ENCODE measurements at places on chromosomes 7 and 10.

- DNase-seq, result no peak
Observed at GRCh38 chr10:110562348-110562747, 5.1 kb upstream of the SMC3 start.

DNA sequence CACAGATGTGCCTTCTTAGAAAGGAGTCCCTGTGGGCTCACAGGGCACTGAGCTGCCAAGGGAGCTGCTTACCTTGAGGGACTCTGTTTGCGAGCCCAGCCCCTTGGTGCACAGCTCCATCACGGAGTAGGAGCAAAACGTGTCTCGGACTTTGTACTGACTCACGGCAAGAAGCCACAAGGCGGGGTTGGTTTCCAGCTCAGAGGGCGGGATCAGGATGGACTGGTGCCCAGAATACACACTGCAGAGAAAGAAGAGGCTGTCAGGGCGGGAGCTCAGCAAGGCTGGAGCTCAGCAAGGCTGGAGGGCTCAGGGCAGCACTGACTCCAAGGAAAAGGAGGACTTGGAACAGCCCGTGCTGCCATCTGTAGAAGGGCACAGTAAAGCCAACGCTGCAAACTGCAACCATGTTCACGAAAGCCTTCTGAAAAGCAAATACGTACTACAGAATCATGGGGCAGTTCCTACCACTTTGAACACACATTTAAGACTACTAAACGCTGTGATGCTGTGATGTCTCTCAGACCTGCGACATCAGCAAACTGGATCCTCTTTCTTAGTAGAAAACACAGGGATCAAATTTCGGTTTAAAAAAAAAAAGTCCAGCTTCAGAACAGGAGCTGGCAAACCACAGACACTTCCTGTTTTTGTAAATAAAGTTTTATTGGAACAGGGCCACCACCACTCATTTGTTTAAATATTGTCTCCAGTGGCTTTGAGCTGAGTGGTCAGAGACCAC is 194.3 kb downstream of the ZMYND11 start:
- DNase-seq, result no peak

- DNase-seq, result no peak
Observed at GRCh38 chr7:99008921-99009530, 130.7 kb downstream of the TRRAP start.

- DNase-seq, result no peak
Observed at GRCh38 chr7:47621979-47622561, 40.2 kb upstream of the TNS3 start.

- no peak for DNase-seq
Observed at GRCh38 chr7:3066506-3066905, 22.8 kb upstream of the CARD11 start.

DNA sequence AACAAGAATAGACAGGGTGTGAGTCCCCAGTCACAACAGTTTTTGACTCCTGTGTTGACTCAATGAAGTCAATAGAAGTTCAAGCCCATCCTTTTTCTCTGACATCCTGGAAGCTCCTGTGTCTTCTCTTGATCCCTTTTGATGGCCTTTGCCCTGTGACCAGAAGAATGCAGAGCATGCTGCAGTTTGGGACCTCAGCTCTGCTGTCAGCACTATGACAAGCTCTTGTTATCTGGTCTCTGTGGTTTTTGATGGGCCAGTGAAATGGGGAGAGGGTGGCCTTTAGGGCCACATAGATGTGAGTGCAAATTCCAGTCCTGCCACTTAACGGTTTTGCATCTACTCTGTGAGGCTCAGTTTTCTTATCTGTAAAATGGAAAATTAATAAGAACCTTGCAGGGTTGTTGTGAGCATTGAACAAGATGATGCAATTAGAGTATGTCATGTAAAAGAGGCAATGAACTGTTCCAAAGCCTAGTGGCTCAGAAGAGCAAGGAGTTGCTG is 102.4 kb upstream of the IKZF1 start:
- DNase-seq, result no peak

- no peak for DNase-seq
Observed at GRCh38 chr7:46450886-46451285, 529.8 kb upstream of the IGFBP3 start.

DNA sequence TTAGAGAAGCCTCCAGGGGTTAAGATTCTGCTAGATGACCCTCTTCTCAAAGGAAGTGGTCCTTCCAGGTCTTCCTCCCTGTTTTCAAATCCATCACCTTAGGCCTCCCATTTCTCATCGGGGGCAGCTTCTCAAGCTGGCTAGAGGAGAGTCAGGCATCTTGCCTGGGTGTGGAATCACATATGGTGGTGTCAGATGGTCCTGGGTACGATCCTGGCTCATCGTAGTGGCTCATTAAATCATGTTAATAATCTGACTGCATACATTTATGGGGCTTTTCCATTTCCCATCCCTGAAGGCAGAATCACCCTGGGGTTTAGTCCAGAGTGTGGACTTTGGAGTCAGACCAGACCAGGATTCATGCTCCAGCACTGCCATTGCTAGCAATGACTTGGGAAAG is 132.6 kb downstream of the RPS24 start:
- no peak for DNase-seq

GRCh38 chr10:126585249-126586017 is 85.1 kb downstream of the C10orf90 start:
- no peak for DNase-seq

GRCh38 chr7:19675816-19676215 is 33.0 kb downstream of the POLR1F start:
- no peak for DNase-seq

DNA sequence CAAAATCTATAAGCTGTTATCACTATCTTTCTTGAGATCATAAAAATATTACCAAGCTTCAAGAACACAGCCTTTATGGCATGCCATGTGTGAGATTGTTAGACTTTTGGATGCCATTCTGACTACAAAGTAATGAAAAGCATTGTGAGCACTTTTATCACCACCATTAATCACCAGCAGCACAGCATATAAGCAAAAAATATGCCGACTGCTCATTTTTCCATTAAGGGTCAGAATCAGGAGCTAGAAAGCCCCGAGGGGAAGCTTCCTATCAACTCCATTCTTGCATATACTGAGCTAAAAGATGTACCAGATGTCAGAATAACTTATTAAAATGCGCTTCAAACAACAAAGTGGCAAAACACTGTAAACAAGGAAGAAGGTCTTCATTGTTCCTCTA is 114.3 kb downstream of the LMBR1 start:
- DNase-seq, result no peak

DNA sequence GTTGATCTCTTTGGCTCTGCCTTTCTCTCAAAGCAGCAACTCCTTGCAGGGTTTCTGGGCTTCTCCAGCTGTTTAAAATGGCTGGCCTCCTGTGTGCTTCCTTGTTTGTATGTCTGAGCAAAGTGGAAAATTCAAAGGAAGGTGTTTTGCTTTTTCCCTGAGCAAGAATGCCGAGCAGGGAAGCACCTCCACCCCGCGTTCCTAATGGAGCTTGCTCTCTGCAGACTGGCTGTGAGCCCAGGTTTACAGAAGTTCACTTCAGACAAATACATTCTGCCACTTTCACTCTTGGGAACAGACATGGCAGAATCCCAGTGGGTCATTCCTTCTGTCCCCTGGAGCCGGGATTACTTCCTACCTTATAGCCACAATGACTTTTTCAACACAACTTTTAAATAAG is 181.8 kb upstream of the AGK start:
- no peak for DNase-seq

- DNase-seq, result no peak
Observed at GRCh38 chr7:141709749-141710148, 1.6 kb downstream of the WEE2 start.

DNA sequence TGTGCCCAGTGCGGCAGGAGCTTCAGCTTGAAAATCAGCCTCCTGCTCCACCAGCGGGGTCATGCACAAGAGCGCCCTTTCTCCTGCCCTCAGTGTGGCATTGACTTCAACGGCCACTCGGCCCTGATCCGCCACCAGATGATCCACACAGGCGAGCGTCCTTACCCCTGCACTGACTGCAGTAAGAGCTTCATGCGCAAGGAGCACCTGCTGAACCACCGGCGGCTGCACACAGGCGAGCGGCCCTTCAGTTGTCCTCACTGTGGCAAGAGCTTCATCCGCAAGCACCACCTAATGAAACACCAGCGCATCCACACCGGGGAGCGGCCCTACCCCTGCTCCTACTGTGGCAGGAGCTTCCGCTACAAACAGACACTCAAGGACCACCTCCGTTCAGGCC is 16.1 kb upstream of the ZNF282 start:
- DNase-seq, result no peak

GRCh38 chr10:4984223-4984622 is 19.4 kb downstream of the AKR1C2 start:
- no peak for DNase-seq

DNA sequence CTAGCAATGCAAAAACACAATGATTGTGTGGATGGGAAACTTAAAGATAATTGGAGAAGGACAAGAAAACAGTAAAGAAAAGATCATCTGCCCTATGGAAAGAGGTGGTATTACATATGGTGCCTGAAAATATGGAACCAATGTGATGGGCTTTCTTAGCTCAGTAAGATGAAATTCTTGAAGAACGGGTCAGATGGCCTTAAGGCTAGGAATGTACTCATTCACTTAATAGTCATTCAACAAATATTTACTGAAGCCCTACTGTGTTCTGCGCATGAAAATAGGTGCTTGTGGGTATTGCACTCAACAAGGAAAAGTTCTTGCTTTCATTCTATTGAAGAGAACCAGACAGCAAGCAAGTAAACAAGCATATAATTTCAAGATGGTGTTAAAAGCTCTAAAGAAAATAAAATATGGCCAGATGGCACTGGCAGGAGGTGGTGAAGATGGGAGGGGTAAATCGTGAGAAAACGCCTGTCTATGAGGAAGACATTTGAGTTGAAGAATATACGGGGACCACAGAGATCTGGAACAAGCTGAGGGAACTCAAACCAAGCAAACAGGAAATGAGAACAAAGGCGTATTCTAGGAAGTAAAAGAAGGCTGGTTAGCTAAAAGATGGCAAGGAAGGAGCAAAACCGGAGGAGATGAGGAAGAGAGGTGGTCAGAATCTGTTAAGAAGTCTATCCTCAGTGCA is 179.7 kb downstream of the ANK3 start:
- no peak for DNase-seq

DNA sequence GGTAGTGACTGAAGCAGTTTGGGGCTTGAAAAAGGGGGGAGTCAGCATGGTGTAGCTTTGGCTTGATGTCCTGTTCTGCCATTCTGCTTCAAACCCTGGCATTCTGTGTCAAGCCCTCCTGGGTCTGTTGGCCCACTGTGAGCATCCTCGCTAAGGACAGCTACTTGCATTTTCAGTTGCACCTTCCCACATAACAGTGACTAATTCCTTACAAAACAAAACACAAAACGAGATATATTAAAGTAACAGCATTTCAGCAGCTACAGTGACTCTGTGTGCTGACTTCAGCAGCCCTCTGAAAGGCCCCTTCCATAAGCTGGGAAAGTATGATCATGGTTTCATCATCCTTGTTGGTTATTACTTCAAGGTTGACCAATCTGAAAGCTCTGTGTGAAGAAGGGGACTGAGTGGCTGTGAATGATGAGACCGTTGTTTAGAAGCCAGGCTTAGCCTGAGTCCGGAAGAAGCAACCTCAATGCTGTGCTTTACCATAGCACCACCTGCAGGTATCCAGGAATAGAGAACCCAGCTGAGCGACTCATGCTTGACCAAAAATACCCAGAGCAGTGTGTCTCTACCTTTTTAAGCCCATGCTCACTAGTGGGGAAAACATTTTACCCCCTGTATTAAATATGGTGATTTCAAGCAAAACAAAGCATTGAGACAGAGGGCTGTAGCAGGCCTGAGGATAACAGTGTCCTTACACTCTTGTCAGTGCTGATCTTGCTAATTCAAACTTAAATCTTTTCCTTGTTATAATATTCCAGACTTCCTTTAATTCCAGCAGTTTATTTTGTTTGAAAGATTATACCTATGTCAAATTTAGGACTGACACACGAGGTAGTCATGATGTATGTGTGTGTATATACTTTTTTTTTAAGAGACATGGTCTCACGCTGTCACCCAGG is 42.6 kb upstream of the CC2D2B start:
- no peak for DNase-seq

DNA sequence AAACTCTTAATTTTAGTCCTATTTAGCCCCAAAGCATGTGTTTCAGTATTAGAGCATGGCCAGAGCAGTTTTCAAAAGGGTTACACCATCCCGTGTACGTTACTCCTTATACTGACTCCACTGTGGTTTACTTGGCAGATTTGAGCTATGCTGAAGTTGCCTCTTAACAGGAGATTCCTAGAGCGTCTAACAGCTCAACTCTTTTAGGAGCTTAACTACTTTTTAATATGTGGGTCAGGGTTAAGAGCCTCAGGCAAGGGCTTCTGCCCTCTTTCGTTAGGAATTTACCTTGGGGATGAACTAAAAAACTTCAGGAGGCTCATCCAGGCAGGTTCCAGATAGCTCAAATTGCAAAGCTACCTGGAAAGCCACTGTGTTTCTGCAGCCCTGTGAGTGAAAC is 674.8 kb upstream of the C7orf33 start:
- DNase-seq, result no peak

GRCh38 chr10:132516771-132517725 is 20.5 kb upstream of the INPP5A start:
- DNase-seq, result no peak

DNA sequence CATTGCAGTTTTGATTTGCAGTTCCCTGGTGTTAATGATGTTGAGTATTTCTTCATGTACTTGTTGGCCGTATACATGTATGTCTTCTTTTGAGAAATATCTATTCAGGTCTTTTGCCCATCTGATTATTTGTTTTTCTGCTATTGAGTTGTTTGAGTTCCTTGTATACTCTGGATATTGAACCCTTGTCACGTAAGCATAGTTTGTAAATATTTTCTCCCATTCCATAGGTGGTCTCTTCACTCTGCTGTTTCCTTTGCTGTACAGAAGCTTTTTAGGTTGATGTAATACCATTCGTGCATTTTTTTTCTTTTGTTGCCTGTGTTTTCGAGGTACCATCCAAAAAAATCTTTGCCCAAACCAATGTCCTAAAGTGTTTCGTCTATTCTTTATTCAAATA is 43.6 kb upstream of the LRRC17 start:
- no peak for DNase-seq
